ENCODE measurements at places on chromosomes 2 and 18. TPM values are rescaled to one million over a fixed set of nuclear protein-coding genes. Genes with fewer than 3 reads are reported as not detected.

The LYG2 gene
- total RNA-seq: not detected

The CD8B2 gene
- total RNA-seq: not detected

The CKAP2L gene
- 6.6 TPM for total RNA-seq

DNA sequence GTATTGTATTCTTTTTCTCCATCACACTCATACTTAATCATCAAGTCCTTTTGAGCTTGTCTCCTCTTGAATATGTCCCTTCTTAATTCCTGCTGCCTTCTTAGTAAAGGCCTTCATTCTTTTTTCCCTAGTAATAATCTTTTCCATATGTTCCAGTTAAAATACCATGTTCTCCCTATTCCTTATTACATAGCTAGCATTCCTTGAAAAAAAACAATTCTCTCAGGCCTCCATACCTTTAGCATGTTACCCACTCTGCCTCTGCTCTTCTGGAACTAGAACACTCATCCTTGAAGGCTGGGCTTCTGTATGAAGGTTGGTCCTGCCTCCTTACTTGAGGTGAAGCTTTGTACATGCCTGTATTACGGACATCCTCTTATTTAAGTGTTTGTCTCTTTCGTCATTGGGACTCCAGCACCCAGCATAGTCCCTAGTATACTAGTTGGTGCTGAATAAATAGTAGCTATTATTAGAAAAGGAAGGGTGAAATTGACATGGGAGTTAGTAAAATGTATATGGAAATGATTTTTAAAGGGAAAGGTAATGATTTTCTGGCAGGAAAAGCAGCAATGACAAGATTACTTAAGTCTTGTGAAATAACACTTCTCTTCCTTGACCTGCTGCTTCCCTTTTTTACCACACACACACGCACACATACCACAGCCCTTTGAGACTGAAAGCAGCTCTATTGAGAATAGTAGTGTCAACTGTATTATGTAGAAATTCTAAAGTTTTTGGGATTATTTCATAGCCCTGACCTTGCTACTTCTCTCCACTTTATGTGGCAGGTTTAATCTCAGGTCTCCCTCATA, 45.6 kb downstream of the REL start:
- peaks cover 6% of the 10 kb centered on the region for H3K36me3 ChIP-seq
- H3K4me3 ChIP-seq: no peak overlapping the region
- H3K4me1 ChIP-seq: peaks cover 18% of the 10 kb centered on the region
- H3K27ac ChIP-seq: peak overlapping the region; percentile 40

- no peaks in the 10 kb centered on the region for H3K27me3 ChIP-seq
- H3K4me1 ChIP-seq: no peaks in the 10 kb centered on the region
- no peak overlapping the region for H3K4me3 ChIP-seq
- DNase-seq: peak; percentile 73
- H3K27ac ChIP-seq: no peak overlapping the region
Measured at GRCh38 chr2:41836948-41837347, 210.9 kb upstream of the PKDCC start.

DNA sequence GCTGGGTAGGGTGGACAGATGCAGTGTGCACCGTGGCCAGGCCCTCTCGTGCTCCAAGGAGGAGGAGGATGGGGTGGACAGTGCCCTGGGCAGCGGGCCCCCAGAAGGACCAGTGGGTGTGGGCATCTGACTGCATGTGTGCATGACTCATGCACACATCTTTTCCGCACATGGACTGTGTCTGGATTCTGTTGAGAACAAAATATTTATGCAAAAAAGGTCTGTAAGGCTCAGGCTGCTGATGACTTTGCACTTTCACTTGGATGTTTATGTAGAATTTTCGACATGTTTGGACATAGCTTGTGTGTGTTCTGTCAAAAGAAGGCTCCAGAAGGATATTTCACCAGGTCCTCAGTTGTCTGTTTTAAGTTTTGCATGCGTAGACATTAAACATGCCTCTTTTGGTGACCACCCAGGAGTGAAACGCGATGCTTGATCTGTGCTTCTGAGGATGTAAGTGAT, 45.6 kb downstream of the MTCL1 start:
- H3K4me1 ChIP-seq: peaks cover 65% of the 10 kb centered on the region
- peak overlapping the region; percentile 55 for H3K4me3 ChIP-seq
- no peaks in the 10 kb centered on the region for H3K36me3 ChIP-seq
- no peaks in the 10 kb centered on the region for H3K27me3 ChIP-seq

DNA sequence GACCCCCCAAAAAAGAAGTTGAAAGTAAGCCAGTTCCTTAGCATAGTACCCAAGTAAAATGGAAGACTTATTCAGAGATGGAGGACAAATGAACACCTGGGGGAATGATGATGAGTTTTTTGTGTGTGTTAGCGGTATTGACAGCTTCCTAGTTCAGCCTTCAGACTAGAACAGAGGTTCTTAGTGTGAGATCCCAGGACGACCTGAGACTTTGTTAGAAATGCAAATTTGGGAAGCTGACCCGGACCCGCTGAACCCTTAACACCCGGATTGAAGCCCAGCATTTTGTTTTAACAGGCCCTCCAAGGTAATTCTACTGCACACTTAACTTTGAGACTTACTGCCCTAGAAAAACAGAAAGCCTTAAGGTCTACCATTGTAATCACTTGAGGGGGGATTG, 20.3 kb downstream of the SPOPL start:
- no peaks in the 10 kb centered on the region for H3K36me3 ChIP-seq
- H3K4me1 ChIP-seq: no peaks in the 10 kb centered on the region
- no peak overlapping the region for H3K4me3 ChIP-seq
- DNase-seq: no peak
- H3K27me3 ChIP-seq: no peaks in the 10 kb centered on the region

- H3K27me3 ChIP-seq: no peaks in the 10 kb centered on the region
- peak overlapping the region; percentile 60 for H3K4me3 ChIP-seq
- peak; percentile 36 for DNase-seq
- H3K27ac ChIP-seq: no peak overlapping the region
- H3K4me1 ChIP-seq: peaks cover 12% of the 10 kb centered on the region
- H3K36me3 ChIP-seq: no peaks in the 10 kb centered on the region
Measured at GRCh38 chr2:169715379-169716237, 18.0 kb upstream of the KLHL23 start.

GRCh38 chr2:40551081-40551480, 99.2 kb upstream of the SLC8A1 start:
- no peaks in the 10 kb centered on the region for H3K4me1 ChIP-seq
- DNase-seq: no peak
- H3K27ac ChIP-seq: no peak overlapping the region
- no peak overlapping the region for H3K4me3 ChIP-seq

- H3K36me3 ChIP-seq: no peaks in the 10 kb centered on the region
- no peak overlapping the region for H3K27ac ChIP-seq
- no peaks in the 10 kb centered on the region for H3K27me3 ChIP-seq
- H3K4me1 ChIP-seq: no peaks in the 10 kb centered on the region
- H3K4me3 ChIP-seq: no peak overlapping the region
Measured at GRCh38 chr2:125169022-125169763, 1144.1 kb downstream of the CNTNAP5 start.

DNA sequence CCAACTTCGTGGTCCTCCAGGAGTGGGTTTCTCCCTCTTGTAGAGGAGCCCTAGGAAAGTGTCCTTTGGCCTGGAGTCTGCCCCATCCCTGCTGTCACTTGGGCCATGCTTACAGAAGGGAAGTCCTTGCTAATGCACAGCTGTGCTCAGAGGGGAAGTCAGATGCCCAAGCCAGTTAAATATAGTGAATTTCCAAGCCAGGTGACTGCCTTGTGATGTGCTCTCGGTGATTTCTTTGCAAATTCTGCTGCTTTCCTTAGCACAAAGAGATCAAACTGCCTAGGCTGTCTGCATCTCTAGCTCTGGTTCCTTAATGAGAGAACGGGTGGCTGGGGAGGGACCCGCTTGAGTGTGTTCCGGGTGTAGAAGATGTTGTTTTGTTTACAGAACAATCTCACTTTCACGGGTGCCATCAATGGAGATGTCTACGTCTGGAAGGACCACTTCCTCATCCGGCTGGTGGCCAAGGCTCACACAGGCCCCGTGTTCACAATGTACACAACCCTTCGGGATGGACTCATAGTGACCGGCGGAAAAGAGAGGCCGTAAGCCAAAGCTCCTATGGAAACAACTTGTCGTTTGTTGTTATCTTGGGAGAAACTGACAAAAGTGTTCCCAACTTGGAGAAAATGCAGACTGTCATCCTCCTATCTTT, 91.4 kb downstream of the RTN4 start:
- no peak overlapping the region for H3K27ac ChIP-seq
- H3K27me3 ChIP-seq: no peaks in the 10 kb centered on the region
- DNase-seq: no peak
- H3K36me3 ChIP-seq: no peaks in the 10 kb centered on the region
- H3K4me1 ChIP-seq: no peaks in the 10 kb centered on the region
- no peak overlapping the region for H3K4me3 ChIP-seq

DNA sequence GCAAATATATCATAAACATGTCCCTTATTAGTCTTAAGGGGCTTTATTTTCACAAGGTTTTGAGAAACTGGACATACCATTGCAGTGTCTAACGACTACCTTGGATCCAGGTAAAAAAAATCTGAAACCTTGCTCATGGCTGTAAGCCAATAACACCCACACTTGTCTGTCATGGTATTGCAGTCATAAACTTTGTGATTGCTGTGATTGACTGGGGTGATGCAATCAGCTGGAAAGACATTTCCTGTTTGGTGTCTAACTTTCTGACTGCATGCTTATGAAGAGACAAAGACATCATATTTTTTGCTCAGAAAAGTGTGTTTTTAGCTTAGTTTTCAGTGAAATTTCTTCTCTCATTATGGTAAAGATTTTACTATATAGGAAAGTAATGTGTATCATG, 635.0 kb downstream of the TSN start:
- no peaks in the 10 kb centered on the region for H3K4me1 ChIP-seq
- no peaks in the 10 kb centered on the region for H3K36me3 ChIP-seq
- no peaks in the 10 kb centered on the region for H3K27me3 ChIP-seq
- H3K27ac ChIP-seq: no peak overlapping the region
- no peak overlapping the region for H3K4me3 ChIP-seq
- no peak for DNase-seq

- H3K4me1 ChIP-seq: peaks cover 14% of the 10 kb centered on the region
- peak overlapping the region; percentile 77 for H3K4me3 ChIP-seq
- H3K36me3 ChIP-seq: no peaks in the 10 kb centered on the region
- peak overlapping the region; percentile 92 for H3K27ac ChIP-seq
Measured at GRCh38 chr2:231709981-231710798, 1.9 kb downstream of the PTMA start.

GRCh38 chr2:237065071-237065377, 20.7 kb upstream of the COPS8 start:
- H3K4me3 ChIP-seq: no peak overlapping the region
- peaks cover 3% of the 10 kb centered on the region for H3K4me1 ChIP-seq
- no peak overlapping the region for H3K27ac ChIP-seq
- no peak for DNase-seq
- no peaks in the 10 kb centered on the region for H3K36me3 ChIP-seq

DNA sequence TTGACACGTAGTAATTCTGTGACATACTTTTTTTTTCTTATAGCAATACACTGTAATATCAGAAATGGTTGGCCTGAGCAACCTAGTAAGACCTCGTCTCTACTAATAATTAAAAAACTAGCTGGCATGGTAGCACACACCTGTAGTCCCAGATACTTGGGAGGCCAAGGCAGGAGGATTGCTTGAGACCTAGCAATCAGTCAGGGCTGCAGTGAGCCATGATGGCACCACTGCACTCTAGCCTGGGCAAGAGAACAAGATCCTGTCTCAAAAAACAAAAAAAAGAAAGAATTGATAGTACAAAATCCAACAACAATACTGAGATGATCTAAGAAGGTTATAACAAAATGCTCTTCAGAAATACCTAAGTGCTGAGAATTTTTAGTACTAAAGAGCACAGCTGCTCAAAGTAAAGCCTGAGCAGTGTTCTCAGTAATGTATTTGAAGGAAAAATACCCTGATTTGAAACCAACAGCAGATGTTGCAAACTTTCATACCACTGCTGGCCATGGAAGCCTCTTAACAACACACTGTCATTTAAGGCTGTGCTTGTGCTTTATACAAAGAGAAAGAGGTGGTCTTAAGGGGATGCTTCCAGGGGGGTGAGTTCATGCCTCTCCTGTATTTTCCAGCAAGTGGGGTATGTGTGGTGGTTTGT, 132.6 kb upstream of the CDCA7 start:
- H3K4me1 ChIP-seq: no peaks in the 10 kb centered on the region
- DNase-seq: no peak

GRCh38 chr18:45880876-45881558, 55.5 kb downstream of the SIGLEC15 start:
- no peak overlapping the region for H3K4me3 ChIP-seq
- H3K27me3 ChIP-seq: no peaks in the 10 kb centered on the region
- no peaks in the 10 kb centered on the region for H3K4me1 ChIP-seq
- peaks cover 71% of the 10 kb centered on the region for H3K36me3 ChIP-seq
- no peak for DNase-seq

GRCh38 chr2:215677481-215677880, 241.6 kb upstream of the FN1 start:
- no peaks in the 10 kb centered on the region for H3K36me3 ChIP-seq
- peaks cover 28% of the 10 kb centered on the region for H3K4me1 ChIP-seq

GRCh38 chr18:49029628-49030027, 78.9 kb upstream of the SMAD7 start:
- no peaks in the 10 kb centered on the region for H3K36me3 ChIP-seq
- peaks cover 8% of the 10 kb centered on the region for H3K4me1 ChIP-seq
- no peak overlapping the region for H3K4me3 ChIP-seq
- H3K27ac ChIP-seq: no peak overlapping the region
- no peak for DNase-seq

DNA sequence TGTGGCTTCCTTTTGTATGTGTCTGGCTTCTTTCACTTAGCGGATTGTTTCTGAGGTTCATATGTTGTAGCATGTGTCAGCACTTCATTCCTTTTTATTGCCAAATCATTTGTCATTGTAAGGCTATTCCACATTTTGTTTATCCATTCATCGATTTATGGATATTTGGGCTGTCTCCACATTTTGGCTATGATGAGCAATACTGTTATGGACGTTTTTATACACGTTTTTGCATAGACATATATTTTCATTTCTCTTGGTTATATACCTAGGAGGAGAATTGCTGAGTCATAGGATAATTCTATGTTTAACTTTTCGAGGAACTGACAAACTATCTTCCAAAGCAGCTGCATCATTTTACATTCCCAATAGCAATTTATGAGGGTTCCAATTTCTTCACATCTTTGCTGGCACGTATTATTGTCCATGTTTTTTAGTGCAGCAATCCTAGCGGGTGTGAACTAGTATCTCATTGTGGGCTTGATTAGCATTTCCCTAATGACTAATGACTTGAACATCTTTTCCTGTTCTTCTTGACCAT, 48.1 kb upstream of the TBC1D8 start:
- H3K4me3 ChIP-seq: no peak overlapping the region
- H3K27me3 ChIP-seq: peaks cover 5% of the 10 kb centered on the region
- H3K4me1 ChIP-seq: peaks cover 20% of the 10 kb centered on the region
- H3K36me3 ChIP-seq: no peaks in the 10 kb centered on the region
- DNase-seq: peak; percentile 40

GRCh38 chr2:162197069-162197825, 45.2 kb upstream of the GCG start:
- peak; percentile 65 for DNase-seq
- peaks cover 21% of the 10 kb centered on the region for H3K4me1 ChIP-seq
- H3K27ac ChIP-seq: peak overlapping the region; percentile 75
- H3K36me3 ChIP-seq: peaks cover 78% of the 10 kb centered on the region

DNA sequence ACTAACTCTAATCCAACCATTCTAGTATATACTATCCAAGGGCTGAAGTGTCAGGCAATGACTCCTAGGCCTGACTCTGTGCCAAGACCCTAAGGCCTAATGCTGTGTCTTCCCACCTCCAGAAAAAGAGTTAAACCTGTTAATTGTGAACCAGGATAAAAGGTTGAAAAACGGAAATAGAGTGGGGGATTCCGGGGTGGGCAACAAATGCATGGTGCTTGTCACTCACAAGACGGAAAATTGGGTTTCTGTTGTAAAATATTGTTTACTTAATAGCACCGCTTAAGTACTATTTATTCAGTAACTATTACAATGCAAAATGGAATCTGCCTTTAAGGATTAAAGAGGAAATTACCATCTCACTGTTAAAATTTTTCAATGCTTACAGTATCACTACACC, 3.2 kb downstream of the STK17B start:
- H3K4me1 ChIP-seq: peaks cover 40% of the 10 kb centered on the region
- H3K27ac ChIP-seq: no peak overlapping the region
- peak overlapping the region; percentile 12 for H3K4me3 ChIP-seq
- H3K27me3 ChIP-seq: no peaks in the 10 kb centered on the region

All from GM23248 (cell line).